ENCODE measurements at places on chromosomes 13 and 19.

DNA sequence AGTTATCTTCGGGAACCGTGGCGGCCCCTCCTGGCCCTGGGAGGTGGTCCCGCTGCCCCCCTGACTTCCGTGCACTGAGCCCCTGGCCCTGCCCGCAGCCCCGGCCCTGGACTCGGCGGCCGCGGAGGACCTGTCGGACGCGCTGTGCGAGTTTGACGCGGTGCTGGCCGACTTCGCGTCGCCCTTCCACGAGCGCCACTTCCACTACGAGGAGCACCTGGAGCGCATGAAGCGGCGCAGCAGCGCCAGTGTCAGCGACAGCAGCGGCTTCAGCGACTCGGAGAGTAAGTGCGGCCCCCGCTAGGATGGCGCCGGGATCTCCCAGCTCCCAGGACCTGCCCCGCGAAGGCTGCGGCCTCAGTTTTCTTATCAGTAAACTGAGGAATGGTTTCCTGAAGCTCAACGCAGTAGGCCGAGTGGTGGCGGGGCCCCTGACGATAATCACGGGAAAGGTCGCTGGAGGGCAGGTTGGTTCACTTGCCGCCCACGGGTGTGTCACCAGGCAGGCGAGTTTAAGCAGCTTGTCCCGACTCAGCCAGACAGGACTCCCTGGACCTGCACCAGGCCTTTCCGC lies 924 bp downstream of the RGCC start:
- DNase-seq, result no peak

- no peak for DNase-seq
Observed at GRCh38 chr13:33717775-33718174, 100.2 kb upstream of the RFC3 start.

DNA sequence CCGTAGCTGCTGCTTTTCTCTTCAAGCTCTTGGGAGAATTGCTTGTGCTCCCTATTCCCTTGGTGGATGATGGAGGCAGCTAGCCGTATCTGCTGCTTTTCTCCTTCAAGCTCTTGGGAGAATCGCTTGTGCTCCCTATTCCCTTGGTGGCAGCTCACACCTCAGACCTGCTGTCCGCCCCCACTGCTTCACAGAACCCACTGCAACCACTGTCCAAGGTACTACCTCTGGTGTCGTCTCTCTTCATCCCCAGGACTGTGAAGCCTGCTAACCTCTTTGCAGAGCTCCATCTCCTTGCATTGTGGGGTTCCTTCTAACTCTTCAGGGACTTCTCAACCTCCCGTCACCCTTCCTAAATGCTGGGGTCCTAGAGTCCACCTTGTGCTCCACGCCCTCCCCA lies 4.6 kb upstream of the ERVK3-1 start:
- DNase-seq, result no peak

- no peak for DNase-seq
Observed at GRCh38 chr13:56923626-56924140, 217.0 kb upstream of the PRR20A start.

- no peak for DNase-seq
Observed at GRCh38 chr19:42090672-42091071, 14.7 kb downstream of the ZNF574 start.

DNA sequence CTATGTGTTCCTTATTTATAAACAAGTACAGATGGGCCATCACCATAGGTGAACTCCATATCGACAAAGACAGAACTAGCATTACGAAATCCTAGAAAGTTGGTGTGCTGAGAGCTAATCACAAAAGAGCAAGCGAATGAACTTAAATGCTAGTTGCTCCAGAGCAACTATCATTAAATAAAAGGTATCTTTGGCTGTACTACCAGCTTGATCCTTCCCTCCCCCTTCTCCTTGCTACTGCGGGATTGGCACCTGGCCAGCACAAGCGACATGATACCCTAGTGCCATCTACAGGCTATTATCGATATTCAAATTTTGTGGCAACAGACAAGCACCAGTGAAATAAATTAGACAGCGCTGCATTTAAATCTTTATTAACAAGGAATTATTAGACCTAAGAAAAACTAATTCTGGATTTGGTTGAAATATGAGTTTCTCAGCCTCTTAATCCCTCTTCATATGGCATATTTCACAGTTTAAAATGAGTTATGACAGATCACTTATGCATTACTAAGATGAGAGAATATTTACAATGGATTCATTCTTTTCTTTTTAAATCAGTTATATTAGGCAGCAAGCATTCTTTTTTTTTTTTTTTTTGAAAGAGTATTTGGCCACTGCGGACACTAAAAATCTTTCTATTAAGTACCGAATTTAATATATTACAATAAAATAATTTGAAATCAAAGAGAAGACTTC lies 5.8 kb downstream of the PCDH9 start:
- DNase-seq, result peak; percentile 80

DNA sequence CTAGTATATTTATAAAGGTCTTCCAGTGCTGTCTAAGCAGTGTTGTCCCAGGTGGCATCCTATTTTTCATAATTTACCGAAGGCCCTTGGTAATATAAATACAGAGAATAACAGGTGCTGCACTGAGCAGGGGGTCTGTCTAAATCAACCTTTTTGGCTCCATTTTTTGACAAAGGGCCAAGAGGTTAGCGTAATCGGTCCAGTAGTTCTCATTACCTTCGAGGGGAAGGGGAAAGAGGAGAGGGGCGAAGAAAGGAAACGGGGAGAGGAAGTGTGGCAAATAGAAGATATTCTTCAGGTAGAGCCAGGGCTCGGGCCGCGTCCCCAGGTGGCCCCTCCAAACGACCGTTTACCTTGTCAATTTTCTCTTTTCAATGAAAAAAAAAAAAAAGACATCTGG lies 749 bp upstream of the PAN3 start:
- DNase-seq, result no peak

GRCh38 chr13:96020931-96021330 lies 32.3 kb downstream of the UGGT2 start:
- DNase-seq, result no peak

DNA sequence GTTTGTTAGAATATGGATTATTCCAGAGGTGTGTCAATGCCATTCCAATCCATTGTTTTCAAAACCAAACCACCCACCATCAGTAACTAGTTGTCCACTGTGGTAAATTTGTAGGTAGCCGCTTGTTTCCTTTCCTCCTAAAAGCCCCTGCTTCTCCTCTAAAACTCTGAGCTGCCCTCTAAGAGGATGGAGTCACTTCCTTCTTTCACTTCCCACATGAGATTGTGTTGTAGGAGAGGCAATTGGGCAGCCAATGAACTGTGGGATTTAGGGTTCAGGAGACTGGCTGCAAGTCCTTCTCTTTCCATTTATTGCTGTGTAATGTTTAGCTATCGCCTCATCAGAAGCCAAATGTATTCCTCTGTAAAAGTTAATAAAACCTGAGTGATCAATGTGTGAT lies 49.9 kb upstream of the RFXAP start:
- DNase-seq, result no peak

DNA sequence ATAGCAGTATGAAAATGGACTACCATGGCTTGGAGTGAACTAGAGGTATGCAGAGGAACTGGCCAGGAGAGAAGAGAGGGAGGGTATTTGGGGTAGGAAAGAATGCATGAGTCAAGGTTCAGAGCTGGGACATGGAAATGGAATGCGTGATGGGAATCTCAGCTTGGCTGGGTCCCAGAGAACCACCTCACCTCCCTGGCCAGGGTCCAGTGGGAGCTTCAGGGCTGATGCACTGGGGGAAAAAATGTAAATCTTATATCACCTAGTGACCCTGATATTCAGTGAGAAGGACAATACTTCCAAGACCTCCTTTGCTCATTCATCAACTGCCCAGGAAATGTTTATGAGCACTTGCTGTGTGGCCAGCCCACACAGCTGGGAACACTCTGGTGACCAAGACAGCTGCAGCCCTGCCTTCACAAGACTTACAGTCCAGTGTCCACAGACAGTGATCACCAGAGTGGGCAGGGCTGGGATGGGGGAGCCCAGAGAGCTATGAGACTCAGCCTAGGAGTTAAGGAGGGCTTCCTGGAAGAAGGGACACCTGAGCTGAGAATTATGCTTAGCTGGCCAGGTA lies 12.8 kb downstream of the IGSF23 start:
- peak; percentile 98 for DNase-seq

DNA sequence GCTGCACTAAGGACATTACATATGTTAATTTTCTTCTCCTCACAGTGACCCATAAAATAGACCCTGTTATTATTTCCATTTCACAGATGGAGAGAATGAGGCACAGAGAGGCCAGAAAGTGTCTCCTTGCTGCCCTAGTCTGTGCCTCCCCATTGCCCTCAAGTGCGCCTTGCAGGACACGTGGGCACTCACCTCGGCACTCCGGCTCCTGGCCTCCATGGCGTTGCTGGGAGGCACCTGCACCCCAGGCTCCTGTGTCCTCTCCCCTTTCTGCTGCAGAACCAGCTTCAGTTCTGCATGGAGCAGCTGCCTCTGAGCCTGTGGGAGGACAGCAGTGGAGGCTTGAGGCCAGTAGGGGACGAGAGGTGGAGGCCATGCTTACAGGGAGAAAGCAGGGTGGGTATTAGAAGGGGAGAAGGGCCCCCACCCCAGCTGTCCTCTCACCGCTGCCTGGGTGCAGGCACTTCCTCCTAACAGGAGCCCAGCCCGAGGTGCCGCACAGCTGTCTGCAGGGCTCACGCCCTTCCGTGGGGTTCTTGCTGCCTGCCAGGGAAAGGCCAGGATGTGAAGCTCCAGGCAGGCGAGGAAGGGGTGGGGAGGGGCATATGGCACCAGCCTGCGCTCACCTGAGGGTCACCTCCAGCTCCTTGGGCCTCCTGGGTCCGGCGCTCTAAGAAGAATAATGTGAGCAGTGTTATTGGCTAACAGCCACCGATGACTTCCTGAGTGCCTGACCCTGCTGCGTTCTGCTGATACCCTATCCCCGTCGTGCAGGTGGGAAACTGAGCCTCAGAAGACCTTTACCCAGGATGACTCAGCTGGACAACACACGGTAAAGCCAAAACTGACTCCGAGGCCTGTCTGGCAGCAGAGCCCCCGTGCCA lies 5.2 kb downstream of the PRX start:
- no peak for DNase-seq

- peak; percentile 52 for DNase-seq
Observed at GRCh38 chr13:40406405-40407120, 259.9 kb downstream of the FOXO1 start.

DNA sequence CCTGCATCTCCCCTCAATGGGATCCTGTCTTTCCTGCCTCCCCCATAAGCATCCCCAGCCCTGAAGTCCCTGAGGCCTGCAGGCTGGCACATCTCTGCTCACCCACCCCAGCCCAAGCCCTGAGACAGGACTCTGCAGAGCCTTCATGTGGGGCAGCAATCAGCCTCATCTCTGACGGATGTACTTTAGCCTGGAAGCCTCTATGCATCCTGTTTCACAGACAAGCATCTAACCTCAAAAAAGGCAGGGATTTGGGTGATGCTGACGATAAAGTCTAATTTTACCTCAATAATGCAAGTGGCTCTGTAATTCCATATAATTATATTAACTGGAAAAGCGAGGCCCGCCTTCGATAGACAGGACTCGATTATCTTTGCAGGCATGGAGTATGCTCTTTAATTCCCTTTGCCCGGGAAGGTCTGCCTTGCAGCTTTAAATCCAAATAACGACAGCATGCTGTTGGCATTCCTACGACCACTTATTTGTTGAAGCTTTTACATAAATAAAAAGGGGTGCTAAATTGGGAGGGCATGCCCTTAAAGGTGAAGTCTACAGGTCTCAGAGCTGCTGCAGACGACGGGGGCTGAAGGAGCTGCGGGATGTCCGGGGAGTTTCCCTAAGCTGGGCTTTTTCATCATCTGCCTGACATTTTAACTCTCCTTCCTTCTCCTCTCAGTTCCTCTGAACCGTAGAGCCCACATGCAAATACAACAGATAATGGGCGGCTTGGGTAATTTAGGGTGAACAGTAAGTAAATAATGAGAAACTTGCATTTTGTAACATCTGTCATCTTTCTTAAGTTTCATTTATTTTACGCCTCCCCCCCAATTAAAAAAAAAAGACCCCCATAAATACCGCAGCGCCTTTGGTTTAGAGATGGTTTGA lies 211.5 kb downstream of the URI1 start:
- no peak for DNase-seq

GRCh38 chr13:49536144-49536873 lies 40.6 kb downstream of the PHF11 start:
- DNase-seq, result no peak

- DNase-seq, result no peak
Observed at GRCh38 chr13:99757756-99758459, 213.7 kb downstream of the ZIC5 start.

DNA sequence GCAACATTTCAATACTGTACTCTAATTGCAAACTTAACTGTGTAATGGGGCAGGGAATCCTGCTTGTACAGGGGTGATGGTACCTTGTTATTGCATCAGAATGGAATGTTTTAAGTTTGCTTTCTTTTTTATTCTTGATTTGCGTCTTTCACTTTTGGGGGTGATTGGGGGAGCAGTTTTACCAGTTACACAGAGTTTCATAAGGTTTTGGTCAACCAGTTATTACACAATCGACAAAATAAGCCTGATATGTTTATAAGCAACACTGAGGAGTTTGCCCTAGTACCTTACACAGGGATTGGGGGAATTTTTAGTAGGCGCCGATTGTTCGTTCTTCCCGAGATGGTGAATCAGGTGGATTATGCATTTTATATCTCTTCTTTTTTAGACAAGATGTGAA lies 2.7 kb downstream of the KLF5 start:
- no peak for DNase-seq

- DNase-seq, result no peak
Observed at GRCh38 chr13:74442751-74443150, 308.5 kb upstream of the KLF12 start.

- DNase-seq, result peak; percentile 6
Observed at GRCh38 chr13:73698859-73699258, 435.3 kb downstream of the KLF12 start.

DNA sequence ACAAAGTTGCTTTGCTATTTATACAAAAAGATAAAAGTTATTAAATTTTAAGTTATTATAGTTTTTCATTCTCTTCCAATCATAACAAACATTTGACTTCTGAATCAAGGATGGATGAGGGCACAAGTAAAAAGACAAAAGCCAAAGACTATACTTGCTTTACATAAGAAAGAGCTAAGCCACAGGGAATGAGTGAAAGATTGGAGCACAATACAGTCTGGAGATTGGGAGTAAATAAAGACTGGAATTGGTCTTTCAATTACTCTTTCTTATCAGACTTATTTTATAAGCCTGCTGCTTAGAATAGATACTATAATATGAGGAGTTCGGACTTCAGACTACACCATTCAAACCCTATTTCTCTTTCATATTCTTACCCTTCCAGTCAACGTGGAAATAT lies 1874.1 kb upstream of the PRR20A start:
- no peak for DNase-seq

GRCh38 chr19:54670576-54671357 lies 8.0 kb downstream of the LILRB4 start:
- no peak for DNase-seq
